ENCODE measurements at places on chromosomes 12 and 14. TPM values are rescaled to one million over a fixed set of nuclear protein-coding genes. Genes with fewer than 3 reads are reported as not detected.

The PSEN1 gene
- 65.5 TPM for total RNA-seq

The KLRK1 gene
- total RNA-seq = 0.41 TPM

The ARG2 gene
- 42.2 TPM for total RNA-seq

The USP5 gene
- total RNA-seq = 49.5 TPM

All from metanephros (tissue), 2 donors.